Foreskin keratinocyte (primary cell): ENCODE measurements at places on chromosomes 2 and 18.

DNA sequence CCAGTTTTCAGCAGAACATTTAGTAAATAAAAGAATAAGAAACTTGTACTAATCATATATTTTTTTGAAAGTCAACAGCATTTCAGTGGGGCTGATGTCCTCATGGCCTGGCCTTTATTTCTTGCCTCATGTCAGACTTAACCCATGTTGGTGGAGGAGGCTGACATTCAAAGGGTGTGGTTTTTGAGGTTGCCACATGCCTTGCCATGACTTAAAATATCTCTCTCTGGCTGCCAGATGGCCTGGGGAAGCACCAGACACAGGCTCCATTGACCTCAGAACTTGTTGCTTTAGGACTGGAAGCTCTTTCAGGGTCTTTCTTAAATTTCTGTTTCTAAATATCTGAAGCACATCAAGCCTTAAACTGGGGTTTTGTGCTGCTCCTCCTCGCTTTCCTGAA, 32.5 kb upstream of the CD28 start:
- DNase-seq, result no peak

GRCh38 chr2:184599054-184599871, 934 bp downstream of the ZNF804A start:
- no peak for DNase-seq

DNA sequence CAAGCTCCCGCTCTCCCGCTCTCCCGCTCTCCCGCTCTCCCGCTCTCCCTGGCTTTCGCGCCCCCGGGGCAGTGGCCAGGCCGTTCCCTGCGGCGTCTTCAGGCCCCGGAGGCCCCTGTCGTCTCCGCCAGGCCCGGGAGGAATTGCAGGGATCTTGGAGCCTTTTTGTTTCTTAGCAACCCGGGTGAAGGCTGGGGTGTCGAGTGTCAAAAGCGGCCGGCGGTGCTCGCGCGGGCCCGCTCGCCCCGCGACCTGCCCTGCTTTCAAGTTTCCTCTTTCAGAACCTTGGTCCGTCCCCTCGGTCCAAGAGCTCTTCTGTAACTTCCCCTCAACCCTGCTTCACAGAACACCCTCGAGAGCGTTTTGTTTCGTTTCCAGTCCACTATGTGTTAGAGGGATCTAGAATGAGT, 1.4 kb downstream of the RNF138 start:
- DNase-seq, result peak; percentile 44

- DNase-seq, result no peak
Measured at GRCh38 chr2:214713080-214713830, 96.2 kb downstream of the BARD1 start.

DNA sequence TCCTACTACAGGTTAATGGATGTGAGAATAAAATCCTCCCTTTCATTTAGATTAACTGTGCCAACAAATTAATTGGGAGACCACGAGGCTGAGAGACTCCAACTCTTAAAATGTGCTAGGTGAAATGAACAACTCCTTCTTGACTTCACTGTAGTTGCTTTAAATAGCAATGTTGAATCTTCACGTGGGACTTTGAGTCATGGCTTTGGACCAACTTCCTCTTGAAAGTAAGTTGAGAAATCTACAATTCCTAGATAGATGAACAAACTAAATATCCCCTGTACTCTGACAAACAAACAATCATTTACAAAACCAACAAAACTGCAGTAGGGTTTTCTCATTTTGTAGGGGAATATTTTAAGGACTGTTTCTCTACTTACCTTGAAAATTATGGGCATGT, 291.9 kb upstream of the SPRED2 start:
- DNase-seq, result no peak

- DNase-seq, result no peak
Measured at GRCh38 chr2:181780047-181780651, 99.8 kb upstream of the NEUROD1 start.

DNA sequence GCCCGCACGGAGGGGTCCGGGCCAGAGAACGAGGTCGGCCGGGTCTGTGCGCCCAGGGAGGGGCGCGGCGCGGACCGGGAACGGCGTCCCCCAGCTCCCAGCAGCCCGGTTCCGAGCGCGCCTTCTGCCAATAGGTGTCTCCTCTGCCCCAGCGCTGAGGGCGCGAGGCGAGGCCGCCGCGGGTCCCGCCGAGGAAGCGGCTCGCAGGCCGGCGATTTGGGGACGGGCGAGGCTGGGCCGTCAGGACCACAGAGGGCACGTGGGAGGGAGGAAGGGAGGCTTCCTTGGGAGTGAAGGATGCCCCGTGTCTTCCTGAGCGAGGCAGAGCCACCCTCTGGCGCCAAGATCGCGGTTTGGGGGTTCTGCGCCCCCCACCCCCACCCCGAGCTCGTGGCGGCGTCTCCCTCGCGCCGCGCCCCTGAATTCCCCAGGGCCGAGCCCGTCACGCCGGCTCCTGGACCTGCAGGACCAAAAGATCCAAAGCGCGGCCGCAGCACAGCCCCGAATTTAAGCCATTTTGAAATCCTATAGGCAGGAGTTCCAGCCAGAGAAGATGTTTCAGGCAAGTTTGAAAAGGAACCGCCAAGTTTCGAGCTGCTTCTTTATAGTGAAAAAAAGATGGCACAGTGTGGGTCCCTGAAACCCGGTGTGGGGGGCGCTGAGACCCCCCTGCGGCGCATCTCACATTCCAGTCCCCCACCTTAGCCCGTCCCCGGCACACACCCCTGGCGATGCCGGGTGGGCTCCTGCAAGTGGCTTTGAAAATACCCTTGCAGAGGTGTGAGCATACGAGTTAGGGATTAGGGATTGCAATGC, 909 bp downstream of the NFATC1 start:
- no peak for DNase-seq

DNA sequence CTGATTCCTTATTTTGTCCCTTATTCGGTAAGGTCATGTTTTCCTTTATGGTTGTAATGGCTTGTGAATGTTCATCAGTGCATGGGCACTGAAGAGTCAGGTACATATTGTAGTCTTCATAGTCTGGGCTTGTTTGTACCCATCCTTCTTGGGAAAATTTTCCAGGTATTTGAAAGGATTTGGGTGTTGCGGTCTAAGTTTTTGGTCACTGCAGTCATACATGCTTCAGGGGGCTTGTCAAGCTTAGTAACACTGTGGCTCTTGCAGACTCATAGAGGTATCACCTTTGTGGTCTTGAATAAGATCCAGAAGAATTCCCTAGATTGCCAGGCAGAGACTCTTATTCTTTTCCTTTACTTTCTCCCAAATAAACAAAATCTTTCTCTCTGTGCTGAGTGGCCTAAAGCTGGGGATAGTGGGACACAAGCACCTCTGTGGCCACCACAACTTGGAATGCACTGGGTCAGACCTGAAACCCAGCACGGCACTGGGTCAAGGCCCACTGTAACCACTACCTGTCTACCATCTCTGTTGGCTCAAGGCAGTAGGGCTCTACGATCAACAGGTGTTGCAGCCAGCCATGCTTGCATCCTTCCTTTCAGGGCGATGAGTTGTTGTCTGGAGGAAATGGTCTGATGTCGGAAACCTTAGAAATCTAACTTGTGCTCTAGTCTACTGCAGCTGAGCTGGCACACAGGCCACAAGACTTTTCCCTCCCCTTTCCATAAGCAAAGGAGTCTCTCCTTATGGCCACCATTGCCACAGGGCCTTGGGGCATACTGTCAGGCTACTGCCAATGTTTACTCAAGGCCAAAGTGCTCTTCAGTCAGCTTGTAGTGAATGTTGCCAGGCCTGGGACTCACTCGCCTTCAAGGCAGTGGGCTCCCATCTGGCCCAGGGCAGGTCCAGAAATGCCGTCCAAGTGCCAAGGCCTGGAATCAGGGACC, 21.5 kb downstream of the IL1RN start:
- DNase-seq, result peak; percentile 82

DNA sequence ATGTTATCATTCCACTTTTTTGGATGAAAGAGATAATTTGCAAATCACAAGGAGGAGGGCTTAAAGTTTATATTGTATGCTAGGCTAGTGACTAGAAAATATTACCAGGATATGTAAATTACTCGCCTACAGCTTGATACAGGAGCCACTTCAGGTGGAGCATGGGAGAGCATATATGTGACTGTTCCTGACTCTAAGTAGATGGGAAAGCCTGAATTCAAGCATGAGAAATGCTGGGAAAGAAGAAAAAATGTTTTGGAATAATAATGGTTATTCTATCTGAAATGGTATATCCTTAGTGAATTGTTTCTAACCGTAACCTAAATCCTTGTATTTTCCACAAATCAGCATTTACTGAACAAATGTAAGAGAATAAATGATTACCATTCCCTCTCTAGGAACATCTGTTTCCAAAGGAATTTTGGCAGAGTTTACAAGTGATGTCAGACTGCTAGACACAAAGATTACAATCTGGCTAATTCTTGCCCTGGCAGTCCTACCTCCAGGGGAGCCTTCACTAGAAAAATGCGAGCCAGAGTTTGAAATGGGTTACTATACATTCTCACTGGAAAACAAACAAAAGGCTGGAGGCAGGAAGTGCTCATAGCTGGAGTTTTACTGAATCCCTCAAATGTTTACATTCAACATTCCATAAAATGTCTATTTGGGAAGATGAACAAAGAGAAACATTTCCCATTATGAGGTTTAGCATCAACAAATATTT, 129.4 kb upstream of the MAPRE2 start:
- peak; percentile 43 for DNase-seq

- DNase-seq, result no peak
Measured at GRCh38 chr2:71066856-71067255, 1.6 kb upstream of the NAGK start.

DNA sequence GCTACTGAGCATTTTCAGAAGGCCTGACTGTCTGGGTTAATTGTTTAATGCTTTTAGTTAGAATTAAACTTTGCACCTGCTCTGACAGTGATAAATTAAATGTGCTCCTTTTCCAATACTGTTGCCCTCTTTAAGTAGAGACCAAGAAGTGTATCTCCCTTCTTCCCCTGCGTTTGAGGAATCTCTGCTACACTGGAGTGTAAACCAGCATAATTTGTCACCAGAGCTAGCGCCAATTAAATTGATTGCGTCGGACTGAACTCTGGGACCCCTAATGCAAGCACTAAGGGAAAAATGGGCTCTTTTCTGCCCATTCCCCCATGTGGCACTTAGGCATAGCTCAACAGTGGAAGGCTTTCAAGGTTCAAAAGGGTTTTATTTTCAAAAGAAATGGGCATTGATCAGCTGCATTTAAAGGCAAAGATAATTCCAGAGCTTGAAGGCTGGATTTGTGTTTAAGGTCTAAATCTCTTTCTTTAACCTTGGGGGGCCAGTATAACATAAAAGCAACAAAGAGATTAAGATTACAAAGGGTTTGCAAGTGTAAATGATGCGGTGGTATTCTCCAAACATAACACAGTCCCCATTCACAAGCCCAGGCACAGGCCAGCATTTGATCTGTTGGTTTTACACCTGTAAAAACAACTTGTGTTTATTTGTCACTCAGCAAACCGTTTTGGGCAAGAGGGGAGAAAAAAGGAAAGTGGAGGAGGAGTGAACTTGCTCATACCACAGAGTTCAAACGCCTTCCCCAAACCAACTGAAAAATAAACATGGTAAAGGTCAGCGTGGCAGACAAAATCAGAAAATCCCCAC, 427.6 kb downstream of the BCL11A start:
- no peak for DNase-seq

DNA sequence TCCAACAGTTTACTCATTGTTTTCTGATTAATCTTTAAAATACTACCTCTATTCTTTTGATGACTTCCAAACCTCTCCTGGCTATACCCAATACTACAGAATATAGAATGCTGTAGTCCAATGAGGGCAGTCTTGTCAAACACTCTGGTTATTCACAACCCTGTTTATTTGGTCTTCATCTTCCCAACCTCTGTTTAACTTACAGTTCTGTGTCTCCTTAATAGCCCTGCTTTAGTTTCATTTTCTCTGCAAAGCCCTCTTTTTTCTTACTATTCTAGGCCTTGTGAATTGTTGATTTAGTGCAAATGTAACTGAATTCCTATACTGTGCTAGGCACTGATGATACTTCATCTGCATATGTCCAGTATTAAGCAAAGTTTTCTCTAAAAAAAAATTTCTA, 40.0 kb downstream of the ACVR2A start:
- no peak for DNase-seq

- no peak for DNase-seq
Measured at GRCh38 chr2:8534729-8535468, 147.0 kb upstream of the ID2 start.

DNA sequence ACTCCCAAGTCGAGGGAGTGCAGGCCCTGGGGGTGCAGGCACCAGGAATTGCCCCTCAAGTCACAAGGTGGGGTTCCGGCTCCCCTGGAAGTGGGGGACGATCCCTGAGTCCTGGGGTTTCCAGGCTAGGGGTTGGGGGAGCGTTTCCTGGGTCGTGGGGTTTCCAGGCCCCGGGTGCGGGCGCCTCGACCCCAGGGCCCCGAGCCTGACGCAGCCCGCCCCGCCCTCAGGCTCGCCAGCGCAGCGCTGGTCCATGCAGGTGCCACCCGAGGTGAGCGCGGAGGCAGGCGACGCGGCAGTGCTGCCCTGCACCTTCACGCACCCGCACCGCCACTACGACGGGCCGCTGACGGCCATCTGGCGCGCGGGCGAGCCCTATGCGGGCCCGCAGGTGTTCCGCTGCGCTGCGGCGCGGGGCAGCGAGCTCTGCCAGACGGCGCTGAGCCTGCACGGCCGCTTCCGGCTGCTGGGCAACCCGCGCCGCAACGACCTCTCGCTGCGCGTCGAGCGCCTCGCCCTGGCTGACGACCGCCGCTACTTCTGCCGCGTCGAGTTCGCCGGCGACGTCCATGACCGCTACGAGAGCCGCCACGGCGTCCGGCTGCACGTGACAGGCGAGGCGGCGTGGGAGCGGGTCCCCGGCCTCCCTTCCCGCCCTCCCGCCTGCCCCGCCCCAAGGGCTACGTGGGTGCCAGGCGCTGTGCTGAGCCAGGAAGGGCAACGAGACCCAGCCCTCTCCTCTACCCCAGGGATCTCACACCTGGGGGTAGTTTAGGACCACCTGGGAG, 12.0 kb downstream of the SIGLEC15 start:
- peak; percentile 13 for DNase-seq

- DNase-seq, result peak; percentile 43
Measured at GRCh38 chr2:46964835-46965560, 49.4 kb upstream of the MCFD2 start.

DNA sequence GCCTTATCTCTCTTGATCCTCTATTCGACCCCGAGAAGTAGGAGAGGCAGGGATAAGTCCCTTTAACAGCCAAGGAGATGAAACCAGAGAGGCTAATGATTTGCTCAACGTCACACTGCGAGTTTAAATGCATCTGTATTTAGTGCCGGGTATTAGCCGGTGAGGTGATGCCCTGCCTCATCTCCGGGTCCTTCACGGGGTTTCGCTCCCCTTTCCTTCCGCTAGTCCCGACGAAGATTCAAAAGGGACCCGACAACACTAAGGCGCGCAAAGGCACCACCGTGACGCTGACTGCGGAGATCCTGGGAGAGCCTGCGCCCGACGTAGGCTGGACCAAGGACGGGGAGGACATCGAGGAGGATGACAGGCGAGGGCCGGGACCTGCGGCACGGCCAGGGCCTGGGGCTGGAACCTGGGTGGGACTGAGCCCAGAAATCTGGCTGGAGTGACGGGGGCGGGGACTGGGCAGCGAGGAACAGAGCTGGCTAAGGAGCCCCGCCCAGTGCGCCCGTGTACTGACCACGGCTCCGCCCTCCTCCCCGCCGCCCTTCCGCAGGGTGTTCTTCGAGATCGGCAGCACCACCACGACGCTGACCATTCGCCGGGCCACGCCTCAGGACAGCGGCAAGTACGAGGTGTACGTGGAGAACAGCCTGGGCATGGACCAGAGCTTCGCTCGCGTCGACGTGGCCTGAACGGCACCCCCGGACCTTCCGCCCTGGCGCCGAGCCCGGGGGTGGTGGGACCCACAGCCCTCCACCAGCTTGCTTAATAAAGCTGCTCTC, 1.0 kb upstream of the GMPPA start:
- no peak for DNase-seq

GRCh38 chr2:168694173-168694572, 108.3 kb upstream of the NOSTRIN start:
- no peak for DNase-seq
